ENCODE measurements at places on chromosomes 6 and 20.

DNA sequence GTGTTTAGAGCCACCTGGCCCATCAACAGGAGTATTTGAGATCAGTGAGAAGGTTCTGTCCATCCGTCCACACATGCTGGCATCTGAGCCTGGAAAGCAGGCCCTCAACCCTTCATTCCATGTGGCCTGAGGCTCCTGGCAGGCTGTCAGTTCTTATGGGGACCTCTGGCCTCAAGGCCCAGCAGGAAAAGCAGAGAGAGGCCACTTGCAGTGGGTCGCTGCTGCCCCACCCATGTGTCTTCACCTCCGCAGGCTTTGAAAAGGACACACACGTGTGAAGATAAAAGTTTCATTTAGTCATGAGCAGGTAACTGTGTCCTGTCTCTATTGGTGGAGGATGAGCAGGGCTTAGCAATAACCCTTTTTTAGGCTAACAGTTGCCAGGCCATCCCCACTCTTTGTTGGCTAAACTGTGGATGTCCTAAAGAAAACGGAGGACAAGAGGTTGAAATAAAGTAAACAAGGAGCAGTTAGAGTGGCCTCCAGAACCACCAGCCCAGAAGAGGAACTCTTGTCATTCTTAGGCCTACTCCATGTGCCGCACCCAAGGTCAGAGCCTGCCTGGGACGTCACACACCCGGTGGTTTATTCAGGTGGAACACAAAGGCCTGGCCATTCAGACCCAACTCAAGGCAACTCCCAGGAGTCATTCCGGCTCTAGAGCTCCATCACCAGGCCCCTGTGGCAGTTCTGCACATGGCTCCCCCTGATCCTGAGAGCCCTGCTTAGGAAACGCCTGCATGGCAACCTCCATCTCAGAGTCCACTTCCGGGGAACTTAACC lies 143.4 kb upstream of the CST7 start:
- DNase-seq: no peak

DNA sequence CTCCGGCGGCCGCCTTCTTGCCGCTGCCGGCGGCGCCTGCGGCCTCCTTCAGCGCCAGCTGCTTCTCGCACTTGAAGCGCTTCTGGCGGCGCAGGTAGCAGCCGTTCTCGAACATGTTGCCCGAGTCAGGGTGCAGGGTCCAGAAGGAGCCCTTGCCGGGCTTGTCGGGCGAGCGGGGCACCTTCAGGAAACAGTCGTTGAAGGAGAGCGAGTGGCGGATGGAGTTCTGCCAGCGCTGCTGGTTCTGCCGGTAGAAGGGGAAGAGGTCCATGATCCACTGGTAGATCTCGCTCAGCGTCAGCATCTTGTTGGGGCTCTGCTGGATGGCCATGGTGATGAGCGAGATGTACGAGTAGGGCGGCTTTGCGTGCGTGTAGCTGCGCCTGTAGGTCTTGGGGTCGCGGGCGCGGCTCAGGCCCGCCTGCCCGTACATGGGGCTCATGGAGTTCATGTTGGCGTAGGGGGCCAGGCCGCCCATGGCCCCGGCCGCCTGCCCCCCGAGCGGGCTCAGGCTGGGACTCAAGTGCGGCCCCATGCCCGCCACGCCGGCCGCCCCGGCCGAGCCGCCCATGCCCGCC lies 1.9 kb downstream of the FOXA2 start:
- DNase-seq: no peak

GRCh38 chr6:110560239-110561007 lies 84.0 kb upstream of the SLC22A16 start:
- no peak for DNase-seq

DNA sequence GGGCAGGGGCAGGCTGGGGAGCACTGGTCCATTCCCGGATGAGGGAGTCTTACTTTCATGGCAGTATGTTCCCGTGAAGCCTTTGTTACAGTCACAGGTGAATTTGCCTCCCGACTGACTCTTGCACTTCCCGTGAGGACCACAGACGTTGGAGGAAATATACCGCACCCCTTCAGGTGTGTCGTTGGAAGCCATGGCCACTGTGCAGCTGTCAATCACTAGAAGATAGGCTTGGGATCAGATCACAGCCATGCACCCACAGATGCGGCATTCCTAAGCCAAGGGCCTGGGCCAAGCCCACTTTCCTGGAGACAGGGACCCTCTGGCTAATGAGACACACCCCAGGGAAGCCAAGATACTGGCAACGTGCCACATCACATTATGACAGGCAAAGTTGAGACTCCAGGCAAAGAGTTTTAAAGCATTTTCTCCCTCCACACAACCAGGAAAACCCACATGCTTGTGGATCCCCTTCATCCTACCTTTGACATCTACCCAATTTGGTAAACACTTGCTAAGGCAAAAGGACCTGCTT lies 26.8 kb downstream of the JAG1 start:
- DNase-seq: no peak

- DNase-seq: no peak
Observed at GRCh38 chr6:15907914-15908518, 220.9 kb upstream of the MYLIP start.

GRCh38 chr6:122153557-122153956 lies 245.9 kb upstream of the HSF2 start:
- DNase-seq: no peak

- DNase-seq: no peak
Observed at GRCh38 chr6:13402711-13403110, 74.4 kb upstream of the TBC1D7 start.

- DNase-seq: no peak
Observed at GRCh38 chr6:111563581-111563980, 42.1 kb downstream of the TRAF3IP2 start.

- no peak for DNase-seq
Observed at GRCh38 chr6:7589221-7589620, 777 bp upstream of the SNRNP48 start.

DNA sequence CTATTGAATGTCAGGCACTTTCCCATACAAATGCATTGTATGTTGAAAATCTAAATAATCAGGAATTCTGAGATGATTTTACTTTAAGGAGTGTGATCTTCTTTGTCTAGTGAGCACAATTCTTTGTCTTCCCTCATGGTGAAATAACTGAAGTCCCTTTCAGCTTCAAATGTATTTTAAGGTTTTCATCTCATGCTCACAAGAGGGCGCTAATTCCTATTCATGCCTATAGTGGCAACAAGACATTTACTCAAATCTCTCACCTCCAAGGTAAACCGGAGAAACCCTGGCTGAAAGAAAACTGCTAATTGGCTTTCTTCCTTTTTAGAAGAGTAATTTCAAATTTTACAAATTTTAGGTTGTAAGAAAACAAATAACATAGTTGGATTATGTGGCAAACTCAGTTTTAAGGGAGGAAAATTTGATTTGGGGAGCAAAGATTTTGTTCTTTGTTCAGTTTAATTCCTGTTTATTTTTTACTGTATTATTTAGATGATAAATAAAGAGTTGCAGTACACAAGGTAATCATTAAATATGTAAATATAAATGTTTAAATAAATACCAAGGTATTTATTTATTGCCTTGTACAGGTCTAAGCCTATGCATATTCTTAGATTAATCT lies 69.1 kb downstream of the SLC35F1 start:
- no peak for DNase-seq

- no peak for DNase-seq
Observed at GRCh38 chr6:28489366-28490204, 26.0 kb downstream of the GPX6 start.

DNA sequence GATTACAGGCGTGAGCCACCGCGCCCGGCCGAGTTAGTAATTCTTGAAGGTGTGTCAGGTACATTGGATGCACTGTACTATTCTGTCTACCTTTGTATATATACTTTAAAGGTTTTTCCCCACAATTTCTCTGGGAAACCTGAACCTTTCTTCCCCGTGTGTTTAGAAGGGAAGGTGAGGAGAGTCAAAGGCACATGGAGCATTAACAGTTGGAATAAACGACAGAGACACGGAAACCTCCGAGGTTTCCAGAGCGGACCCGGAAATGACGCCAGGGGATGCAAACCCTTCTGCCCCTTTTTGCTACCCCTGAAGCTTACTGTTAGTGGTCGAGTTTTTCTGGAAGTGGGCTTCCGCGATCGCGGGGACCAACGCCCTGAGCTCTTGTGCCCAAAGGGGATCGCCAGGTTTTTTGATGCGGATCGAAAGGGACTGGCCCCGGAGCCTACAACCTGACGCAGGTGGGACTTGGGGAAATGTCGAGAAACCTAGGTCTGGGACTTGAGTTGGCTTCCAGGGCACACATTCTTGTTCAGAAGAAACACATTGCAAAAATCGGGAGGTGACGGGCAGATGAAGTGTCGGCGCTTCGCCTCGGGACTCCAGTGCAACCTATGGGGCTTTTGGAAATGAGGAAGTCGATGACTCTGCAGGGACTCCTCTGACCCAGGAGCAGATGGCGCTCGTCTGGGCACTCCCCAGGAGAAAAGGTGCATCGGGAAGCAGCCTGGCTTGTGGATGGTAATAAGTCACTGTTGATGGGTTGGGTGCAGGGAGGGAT lies 218.2 kb downstream of the OR2B2 start:
- DNase-seq: no peak
